ENCODE measurements at places on chromosomes 2 and 18.

DNA sequence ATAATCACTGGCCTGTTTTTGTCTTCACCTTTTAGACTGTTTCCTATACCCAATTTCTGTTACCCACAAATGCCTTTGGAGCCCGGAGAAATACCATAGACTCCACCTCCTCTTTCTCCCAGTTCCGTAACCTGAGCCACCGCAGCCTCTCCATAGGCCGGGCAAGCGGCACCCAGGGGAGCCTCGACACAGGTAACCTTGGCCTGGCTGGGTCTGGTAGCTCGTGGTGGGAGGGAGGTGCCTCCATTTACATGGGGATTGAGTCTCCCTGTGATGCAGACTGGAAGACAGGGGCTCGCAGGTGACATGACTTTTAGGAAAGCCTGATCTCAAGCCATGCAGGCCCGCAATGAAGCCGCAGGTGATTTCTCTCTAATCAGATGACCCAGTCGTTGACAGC is 100.6 kb downstream of the CABLES1 start:
- ATAC-seq: no peak

DNA sequence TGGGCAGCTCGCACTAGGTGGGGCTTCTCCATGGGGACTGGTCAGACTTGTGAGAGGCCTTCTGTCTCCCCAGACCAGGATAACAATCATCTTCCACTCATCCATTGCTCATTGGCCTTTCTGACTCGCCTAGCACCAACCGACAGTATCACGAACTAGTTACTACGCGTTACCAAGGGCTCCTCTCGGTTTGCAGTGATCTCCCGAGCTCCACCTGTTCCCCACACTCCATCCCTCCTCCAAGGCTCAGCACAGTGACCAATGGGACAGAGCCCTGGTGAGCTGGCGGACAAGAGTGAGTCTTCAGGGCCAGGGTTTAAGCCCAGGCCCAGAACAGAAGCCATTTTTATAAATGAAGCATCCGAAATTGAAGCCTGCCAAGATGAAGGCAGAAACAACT is 42.8 kb upstream of the SMAD7 start:
- no peak for ATAC-seq

DNA sequence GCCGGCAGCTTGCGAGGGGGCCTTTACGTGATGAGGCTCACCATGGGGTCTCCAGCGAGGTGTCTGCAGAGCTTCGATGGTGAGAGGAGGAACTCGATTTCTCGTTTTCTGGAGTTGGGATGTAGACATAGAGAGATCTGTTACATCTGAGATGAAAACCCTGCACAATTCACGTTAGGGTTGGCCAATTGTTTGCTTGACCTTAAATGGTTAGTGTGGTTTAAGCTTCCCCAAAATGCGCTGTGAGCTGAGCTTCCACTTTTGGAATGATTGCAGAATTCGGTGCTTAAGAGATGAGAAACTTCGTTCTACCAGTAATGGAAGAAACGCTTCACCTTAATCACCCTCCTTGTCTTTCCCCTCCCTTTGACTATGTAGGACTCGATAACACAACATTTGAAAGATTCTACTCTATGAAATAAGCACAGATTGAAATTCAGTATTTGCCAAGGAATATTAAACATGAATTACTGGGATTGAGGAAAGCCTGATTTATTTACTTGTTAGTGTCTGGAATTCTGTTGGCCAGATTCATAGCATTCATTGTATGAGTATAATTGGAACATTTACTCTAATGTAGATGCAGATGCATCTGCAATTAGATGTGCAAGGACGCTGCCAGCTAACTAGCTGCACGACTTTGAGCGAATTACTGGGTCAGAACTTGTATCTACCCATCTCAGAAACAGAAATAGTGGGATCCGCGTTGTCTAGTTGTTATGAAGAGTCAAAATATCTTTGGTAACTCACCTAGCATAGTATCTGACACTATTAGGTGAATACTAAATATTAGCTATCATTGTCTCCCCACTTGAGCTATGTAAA is 1.6 kb upstream of the KLF7 start:
- ATAC-seq: no peak

GRCh38 chr2:647691-648231 is 29.4 kb downstream of the TMEM18 start:
- no peak for ATAC-seq

GRCh38 chr18:44915661-44916060 is 235.0 kb downstream of the SETBP1 start:
- ATAC-seq: no peak

DNA sequence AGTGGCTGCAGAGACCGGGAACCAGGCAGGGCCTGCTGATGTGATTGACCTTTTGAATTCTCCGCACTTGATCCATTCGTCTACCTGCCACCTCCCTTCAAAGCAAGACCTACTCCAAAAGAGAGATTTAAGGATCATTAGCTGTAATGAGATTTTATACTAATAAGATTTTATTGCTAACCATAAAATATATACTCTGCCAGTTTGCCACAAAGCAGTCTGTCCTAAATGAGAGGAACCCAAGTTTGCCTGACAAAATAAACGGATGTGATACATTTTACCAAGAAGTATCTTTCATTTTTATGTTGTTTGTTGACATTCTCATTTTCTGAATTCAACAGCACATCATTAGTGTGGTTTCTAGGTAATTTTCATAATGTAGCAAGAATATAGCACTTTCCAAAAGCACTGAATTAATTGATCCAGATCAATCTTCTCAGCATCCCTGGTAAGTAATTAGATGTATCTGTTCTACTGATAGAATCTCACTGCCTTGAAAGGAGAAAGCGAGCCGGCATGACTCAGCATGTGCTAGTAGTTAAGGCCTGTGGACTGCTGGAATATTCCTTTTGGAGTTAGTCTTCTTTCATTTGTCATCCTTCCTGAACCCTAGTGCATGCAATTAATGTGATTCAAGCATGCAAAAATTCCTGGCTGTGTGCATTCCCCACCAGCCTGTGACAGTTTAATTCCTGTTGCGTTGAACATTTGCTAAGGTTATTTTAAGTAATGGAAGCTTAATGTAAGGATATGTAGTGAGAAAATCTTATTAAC is 128.5 kb downstream of the ARL6IP6 start:
- ATAC-seq: peak; percentile 98

DNA sequence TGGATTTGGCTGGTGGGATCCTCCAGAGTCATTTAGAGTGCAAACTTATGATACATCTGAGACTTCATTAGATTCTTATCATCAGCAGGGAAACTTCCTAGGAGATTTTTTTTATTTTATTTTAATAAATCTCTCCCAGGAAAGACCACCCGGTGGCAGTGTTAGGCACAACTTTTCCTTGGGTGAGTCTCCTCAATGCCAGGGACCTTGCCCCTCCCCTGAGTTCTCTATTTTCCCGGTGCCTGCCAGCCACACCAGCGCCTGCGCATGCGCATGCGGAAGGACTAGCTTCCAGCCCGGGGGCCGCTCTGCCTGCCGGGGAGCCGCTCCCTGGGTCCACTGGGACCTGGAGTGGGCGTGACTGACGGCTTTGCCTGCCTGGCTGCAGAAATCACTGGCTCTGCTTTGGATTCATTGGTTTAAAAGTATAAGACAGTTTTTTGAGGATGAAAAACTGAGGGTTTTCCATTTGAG is 86.6 kb downstream of the TMEM182 start:
- ATAC-seq: peak; percentile 99

DNA sequence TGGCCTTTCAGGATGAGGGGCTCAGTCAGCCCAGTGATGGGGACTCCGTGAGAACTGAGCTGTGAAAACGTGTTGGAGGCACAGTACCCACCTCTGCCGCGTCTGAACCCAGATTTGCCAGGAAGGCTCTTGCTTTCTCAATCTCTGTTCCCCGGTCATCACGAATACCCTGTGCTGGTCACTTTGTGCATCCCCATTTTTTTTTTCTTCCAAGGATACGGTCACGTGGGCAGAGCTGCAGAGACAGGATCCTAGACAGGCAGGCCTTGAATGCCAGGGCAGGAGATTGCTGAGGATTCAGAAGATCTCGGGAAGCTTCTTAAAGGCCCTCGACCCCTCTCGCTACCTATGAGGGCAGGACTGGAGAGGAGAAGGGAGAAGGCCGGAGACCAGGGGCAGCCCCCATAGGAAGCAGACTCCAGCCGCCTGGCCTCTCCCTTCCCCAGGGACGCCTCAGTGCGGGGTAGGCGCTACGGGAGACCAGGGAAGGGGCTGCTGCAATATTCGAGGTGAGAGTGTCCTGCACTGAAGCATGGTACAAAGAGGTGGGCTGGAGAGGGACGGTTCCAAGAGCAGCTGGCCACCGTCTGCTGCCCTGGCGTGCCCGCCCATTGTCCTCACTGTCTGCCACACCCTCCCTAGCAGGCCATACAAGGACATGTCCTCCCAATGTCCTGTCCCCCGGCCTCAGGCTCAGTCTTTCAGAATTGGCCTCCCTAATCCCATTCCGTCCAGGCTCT is 29.0 kb upstream of the TAF1B start:
- no peak for ATAC-seq

- peak; percentile 57 for ATAC-seq
Measured at GRCh38 chr2:136118819-136119716, 1.1 kb upstream of the CXCR4 start.

- no peak for ATAC-seq
Measured at GRCh38 chr18:57048351-57048750, 98.5 kb upstream of the BOD1L2 start.

DNA sequence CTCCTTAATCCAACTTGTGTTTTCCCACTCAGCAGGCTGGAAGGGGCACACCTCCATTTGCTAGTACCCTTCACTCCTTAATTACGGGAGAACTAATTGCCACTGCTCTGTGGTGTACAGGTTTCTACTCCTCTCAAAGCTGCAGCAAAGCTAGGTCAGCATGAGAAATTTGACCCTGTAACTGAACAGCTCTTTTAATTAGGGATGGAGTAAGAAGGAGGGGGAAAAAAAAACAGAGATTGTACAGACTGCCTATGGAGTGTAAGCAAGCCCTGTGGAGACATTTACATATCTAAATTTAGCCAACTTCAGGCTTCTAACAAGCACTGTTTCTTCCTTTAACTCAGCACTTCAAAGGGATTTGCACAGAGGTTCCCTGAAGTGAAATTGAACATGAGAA is 629.7 kb upstream of the SETBP1 start:
- ATAC-seq: peak; percentile 76

- ATAC-seq: no peak
Measured at GRCh38 chr2:3189961-3190360, 187.7 kb downstream of the EIPR1 start.

DNA sequence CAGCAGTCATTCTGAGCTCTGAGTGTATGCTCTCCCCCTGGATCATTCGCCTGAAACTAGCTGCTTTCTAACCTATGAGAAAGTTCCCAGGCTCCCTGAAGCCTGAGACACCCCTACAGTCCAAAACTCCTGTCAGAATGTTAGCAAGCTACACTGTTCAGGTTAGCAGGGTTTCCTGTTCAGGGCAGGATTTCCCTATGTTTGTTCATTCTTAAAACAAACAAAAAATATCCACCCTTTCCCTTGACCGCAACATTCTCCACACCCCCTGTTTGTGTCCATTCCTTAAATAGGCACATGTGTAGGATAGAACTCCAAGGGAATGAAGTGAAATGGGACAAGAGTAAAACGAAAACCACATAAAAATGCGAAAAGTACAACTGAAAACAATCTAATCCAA is 83.1 kb downstream of the KLF7 start:
- ATAC-seq: no peak

GRCh38 chr2:36088716-36089328 is 266.8 kb upstream of the CRIM1 start:
- no peak for ATAC-seq
